ENCODE measurements at places on chromosomes 2 and 18. TPM values are rescaled to one million over a fixed set of nuclear protein-coding genes. Genes with fewer than 3 reads are reported as not detected.
A peak's percentile ranks its signal among the peaks of the same experiment; 100 is the strongest.

DNA sequence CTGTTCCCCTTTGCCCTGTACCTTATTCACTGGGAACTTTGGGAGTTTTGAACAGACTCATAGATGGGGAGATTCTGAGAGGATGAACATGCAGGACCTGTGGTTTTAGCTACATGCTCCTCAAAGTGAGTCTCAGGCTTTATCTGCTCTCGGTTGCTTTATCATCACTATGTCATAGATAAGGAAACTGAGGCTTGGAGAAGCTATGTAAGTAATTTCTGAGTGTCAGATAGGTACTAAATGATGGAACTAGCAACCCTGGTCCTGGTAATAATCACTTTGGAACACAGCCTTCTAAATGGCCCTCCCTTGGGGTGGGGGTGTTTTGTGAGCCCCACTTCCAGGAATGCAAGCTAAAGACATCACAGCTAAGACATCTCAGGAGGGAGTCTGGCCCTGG is 186.2 kb upstream of the MEX3C start:
- no peak for DNase-seq

DNA sequence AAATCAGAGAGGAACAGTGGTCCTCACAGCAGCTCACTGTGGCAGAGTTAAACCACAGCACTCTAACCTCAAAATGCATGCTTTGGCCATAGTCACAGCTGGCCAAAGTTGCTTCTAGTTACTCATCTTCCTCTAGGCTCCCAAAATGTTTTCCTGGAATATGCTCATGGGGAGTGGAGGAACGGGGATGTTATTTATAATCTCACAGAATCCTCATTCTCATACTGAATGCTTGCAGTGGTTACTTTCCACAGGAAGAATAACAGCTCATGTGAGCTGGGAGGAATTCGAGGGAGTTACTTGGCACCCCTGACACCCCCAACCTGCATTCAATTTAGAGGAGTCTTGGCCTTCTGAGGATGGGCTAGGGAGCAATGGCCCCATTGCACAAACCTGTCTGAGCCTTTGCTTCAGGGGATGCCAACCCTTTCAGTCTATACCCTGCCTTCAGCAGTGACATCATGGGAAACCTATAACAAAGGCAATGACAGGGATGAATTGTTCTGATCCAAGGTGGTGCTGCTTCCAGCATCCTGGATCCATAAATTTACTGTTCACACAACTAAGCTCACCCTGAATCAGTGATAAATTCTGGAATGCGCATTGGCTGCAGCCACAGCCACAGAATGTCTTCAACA is 22.4 kb upstream of the CCBE1 start:
- no peak for DNase-seq

DNA sequence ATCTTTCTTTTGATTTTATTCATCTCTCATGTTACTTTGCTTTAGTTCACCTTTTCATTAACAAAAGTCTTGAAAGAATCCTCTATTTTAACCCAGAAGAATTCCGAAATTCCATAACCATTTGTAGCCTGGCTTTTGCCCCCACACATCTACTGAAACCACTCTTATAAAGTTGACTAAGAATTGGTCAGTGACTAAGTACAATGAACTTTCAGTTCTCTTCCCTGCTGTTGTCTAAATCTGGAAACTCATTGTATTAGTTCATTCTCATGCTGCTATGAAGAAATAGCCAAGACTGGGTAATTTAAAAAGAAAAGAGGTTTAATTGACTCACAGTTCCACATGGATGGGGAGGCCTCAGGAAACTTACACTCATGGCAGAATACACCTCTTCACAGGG is 49.9 kb upstream of the PNPT1 start:
- DNase-seq: no peak

- DNase-seq: no peak
These were observed 34.3 kb downstream of the ADD2 start for GRCh38 chr2:70733646-70734180.

DNA sequence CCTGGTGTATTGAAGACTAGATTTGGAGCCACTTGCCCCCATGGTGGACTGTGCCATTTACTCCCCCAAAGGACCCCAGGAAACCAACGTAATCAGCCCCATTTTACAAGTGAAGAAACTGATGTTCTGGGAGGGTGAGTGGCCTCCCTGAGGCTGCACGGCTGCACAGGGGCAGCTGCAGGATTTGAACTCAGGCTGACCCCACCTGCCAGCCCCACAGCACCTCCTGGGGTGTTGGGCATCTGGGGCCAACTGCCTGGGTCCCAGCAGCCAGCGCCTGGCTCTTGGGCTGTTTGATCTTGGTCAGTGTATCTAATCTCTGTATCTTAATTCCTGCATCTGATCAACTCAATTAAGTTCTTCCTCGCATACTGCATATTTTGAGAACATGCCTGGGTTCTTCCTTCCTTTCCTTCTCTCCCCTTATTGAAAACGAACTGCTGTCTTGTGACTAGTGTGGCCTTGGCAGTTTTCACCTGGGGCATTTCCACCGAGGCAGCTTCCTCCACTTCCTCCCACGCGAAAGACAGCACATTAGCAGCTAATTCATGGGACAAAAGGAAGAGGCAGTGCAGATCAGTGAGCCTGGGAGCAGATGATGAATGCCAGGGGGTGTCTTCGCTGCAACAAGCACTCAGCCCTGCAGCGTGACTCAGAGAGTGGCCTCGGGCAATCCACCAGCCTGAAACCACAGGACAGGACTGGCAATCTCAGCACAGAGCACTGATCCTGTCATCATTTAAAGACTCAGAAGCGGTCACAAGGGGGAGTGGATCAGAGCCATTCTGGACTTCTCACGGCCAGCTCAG is 184.1 kb upstream of the RAB12 start:
- DNase-seq: no peak

- no peak for DNase-seq
These were observed 84.7 kb upstream of the NEDD4L start for GRCh38 chr18:57959278-57959677.

GRCh38 chr18:56505971-56506370 is 132.4 kb downstream of the TXNL1 start:
- DNase-seq: no peak

DNA sequence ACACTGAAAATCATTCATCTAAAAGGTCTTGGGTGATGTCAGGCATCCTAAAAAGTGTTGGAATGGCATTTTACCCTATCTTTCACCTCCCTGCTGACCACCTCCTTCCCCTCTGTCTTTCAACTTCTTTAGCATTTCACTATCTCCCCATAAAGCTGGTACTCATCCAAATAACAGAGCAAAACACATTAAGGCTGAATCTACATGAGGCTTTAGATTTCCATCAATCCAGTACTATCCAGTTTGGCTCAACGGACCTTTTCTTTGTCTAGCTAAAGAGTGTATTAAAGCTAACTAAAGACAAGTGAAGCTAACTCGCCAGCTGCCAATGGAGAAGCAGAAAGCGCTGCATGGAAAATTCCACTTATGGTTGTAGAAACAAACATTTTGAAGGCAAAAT is 122.5 kb upstream of the NCKAP5 start:
- no peak for DNase-seq

DNA sequence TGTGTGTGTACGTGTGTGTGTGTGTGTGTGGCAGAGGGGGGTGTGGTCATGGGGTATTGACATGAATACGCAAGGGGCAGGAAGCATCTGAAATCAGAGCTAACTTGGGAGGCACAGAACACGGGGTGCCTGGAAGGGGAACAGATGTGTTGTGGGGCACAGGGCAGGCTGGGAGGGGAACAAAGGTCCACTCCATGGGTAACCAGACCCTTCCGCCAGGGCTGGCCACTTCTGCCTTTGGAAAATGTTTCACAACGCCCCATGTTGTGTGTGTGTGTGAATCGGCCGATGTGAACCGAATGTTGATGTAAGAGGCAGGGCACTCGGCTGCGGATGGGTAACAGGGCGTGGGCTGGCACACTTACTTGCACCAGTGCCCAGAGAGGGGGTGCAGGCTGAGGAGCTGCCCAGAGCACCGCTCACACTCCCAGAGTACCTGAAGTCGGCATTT is at the start of gene SLC11A1:
Gene SLC11A1, plus strand, starts transcription at position 358 of the 451 bp plus-strand sequence. CDS start 96 bp downstream, outside the sequence.
- DNase-seq: peak; percentile 62

DNA sequence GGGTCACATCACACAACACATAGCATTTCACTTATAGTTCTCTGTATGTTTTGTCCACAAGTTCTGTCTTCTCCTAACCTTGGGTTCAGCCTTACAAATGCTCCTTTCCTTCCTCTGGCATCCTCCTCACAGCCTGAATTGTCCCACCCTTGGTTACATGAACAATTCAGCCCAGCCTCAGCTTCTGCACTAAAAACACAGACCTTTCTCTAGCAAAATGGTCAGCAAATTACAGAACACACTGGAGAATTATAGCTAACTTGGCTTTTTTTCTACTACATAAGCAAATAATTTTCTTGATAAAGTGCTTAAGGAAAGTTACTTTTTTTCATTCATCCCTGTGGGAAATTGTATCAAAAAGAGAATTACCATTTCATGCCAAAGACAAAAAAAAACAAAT is 94.8 kb upstream of the COL5A2 start:
- no peak for DNase-seq

DNA sequence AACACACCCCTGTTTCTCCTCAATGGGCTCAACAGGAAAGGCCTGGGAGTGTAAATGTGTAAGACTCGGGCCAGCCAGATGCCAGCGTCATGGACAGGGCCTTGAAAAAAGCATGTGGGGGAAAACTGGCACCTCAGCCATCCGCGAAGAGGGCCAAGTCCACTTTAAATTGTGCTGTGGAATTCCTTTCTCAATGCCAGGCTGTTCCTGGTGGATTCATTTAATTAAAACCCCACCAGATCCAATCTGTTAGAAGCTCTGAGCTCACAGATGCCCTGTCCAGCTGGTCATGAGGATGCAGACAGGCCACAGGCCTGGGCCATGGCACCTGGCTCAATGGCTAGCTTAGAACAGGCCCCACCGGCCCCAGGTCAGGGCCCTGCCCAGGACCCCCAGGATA is 24.8 kb downstream of the KCNK3 start:
- no peak for DNase-seq

Gene PRKAG3
- 0.10 TPM for total RNA-seq

DNA sequence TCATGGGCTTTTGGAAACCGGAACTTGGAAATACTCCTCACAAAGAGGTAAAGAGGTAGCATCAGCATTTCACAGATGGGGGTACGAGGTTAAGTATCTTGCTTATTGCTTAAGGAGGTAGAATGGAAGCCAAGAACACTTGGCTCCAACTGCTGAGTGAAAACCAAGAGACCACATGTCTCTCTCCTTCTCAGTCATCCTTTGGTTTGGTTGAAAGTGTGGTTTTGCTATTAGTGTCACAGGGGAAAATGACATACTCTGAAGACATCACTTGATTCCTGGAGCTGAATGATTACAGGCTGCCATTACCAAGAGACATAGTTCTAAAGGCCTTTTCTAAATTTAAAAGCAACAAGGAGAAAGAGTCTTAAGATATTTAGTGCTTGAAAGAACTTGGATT is 41.5 kb downstream of the ANTXR1 start:
- no peak for DNase-seq

DNA sequence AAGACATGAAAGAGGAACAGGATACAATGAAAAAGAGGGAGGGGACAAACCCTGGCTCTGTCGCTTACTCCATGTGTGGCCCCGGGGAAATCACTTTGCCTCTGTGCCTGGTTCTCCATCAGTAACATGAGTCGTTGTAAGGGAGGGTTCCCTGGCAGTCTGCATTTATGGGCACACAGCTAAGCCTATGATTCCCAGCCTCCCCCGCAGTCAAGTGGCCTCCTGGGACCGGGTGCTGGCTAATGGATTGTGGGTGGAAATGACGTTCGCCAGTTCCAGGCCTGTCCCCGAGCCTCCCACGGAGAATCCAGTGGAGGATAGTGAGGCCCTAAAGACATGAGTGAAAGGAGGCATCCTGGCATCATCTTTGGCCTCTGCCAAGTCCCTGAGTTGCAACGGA is 42.7 kb downstream of the SFXN5 start:
- DNase-seq: no peak

- DNase-seq: no peak
These were observed 156.8 kb downstream of the PAX3 start for GRCh38 chr2:222142027-222142426.

- DNase-seq: no peak
These were observed 7.3 kb downstream of the ACMSD start for GRCh38 chr2:134845719-134846118.

GRCh38 chr18:39732918-39733317 is 2167.3 kb upstream of the CELF4 start:
- no peak for DNase-seq

Gene RSAD2
- 3.2 TPM for total RNA-seq

Gene PLEKHA3
- total RNA-seq: 34.0 TPM

GRCh38 chr2:189595417-189595816 is 14.8 kb upstream of the SLC40A1 start:
- DNase-seq: no peak

DNA sequence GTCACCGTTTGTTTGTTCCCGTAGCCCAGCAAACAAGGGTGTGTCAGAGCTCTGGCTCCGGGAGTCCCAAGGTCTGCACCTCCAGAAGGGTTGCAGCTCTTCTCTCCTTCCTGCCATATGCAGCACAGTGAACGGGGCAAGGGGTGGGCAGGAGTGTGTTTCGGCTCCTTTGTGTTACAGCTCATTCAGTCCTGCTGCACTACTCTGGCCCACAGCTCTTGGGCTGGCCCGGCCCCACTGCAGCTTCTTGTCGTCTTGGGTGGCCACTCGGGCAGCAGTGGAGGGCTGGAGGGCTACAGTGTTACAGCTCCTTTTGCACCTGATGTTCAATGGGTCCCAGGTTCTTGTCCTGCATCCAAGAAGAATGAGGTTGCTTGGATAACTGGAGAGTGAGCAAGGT is 408.3 kb downstream of the DCC start:
- no peak for DNase-seq

Gene SPATS2L
- 95.7 TPM for total RNA-seq

- no peak for DNase-seq
These were observed 27.9 kb downstream of the AOX1 start for GRCh38 chr2:200613692-200614091.

Gene UPP2
- total RNA-seq: not detected

GRCh38 chr2:27356056-27356381 is 545 bp downstream of the GTF3C2 start:
- peak; percentile 42 for DNase-seq

GRCh38 chr2:12412898-12413305 is 303.8 kb upstream of the TRIB2 start:
- DNase-seq: no peak

Gene ALK
- 0.26 TPM for total RNA-seq

DNA sequence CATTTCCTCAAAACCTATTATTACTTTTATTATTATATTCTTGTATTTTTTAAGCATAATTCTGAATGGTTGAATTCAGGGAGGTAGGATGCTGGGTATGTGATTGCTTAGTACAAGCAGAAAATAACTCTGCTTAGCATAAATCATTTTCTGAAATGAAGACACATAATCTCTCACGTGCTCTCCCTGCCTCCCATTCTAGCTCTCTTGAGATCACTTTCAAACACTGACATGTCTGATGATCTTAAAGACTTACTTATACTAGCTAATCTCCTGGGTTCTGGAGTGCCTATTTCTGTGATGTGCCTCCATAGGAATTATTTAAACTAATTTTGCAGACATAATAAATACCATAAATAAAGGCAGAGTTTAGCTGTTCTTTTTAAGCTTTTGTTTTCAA is 1136.0 kb downstream of the SUCLG1 start:
- DNase-seq: no peak

Gene CRYBA2
- total RNA-seq: not detected

GRCh38 chr18:2478662-2479061 is 92.6 kb downstream of the METTL4 start:
- no peak for DNase-seq
